Activated naive CD8-positive, alpha-beta T cell treated with anti-CD3 and anti-CD28 coated beads, Interleukin-2, amount 50 U/mL, for 24 hours (primary cell): ENCODE measurements at places on chromosomes 5 and 9.

DNA sequence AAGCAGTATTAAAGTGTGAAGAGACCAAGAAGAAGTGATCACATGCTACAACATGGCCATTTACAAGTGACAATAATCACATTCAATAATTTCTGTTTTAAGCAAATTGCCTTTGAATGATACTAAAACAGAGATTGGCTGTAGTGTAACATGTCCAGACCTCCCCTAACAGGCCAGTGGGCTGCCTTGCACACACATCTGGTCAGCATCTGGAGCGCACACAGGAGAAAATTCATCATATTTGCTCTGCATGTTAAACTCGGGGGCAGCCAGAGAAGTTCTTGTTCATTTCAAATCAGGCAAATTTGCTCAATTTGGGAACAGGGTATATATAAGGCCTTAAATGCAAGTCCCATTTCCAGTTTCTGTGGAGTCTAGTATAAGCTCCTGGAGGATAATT, 111.1 kb upstream of the FBXL7 start:
- no peak for DNase-seq

- no peak for DNase-seq
Observed at GRCh38 chr9:106682420-106682819, 180.5 kb upstream of the ZNF462 start.

DNA sequence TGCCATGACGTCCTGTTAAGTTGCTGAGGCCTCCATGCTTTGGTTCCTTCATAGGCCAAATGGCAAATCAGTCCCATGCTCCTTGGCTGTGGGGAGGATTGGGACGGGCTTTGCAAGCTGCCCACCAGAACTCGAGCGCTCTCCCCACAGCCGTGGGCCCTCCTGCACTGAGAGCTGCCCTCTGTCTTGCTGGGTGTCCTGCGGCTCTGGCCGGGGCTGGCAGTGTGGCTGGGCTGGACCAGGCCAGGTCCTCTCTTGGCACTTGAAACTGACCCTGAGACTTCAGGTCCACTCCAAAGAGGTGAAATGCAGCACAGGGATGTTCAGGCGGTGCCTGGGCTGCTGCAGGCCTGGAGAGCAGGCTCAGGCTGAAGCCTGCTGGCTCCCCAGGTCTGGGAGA, 7.0 kb downstream of the MYMK start:
- DNase-seq = no peak

DNA sequence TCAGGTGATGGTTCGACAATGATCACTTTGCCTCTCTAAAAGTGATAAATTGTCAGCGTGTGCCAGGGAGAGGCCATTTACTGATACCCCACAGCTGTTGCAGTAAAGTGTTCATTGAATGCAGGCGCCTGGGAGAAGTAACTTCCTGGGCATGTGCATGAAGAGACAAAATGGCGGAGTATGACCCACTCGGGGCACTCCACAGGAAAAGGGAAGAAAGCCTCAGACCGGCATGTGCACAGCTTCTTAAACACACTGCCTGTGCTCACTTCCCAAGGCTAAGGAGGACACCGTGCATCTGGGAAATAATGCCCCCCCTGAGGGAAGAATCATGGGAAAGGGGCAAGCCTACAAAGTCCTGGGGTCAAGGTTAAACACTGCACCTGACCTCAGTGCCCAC, 329.5 kb downstream of the ICE1 start:
- no peak for DNase-seq

DNA sequence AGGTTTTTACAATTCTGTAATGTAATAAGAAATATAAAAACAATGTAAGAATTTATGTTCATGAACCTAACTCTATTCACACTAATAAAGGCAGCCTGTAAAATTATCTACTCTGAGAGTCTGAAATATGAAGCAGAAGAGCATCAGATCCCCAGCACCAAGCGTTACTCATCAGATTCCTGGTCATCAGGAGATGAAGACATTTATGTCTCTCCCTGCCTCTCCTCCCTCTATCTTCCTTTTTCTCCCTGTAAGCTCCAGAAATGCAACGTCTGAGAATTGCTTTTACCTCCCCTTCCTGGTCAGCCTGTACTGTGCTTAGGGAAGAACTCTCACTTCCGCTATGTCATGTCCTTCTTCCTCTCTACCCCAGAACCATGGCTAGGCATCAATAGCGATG, 114.4 kb upstream of the SLIT3 start:
- DNase-seq = no peak

GRCh38 chr5:61966296-61966955, 339.6 kb upstream of the KIF2A start:
- DNase-seq = no peak

DNA sequence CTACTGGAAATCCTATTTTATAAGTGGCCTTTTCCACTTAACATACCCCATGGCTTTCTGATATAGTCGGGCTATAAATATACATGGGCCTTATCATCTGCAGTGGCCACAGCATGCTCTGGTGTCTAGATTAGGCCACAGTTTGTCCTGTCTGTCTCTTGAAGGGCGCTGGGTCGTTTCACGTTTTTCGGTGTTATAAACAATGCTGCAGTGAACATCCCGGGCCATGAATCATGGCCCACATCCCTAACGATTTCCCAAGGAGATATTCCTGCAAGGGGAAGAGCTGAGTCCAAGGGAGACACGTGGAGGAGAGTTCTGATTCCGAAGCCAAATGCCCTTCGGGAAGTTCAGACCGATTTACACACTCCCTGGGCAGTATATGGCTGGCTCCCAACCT, 8.4 kb downstream of the PLPP7 start:
- DNase-seq = no peak

DNA sequence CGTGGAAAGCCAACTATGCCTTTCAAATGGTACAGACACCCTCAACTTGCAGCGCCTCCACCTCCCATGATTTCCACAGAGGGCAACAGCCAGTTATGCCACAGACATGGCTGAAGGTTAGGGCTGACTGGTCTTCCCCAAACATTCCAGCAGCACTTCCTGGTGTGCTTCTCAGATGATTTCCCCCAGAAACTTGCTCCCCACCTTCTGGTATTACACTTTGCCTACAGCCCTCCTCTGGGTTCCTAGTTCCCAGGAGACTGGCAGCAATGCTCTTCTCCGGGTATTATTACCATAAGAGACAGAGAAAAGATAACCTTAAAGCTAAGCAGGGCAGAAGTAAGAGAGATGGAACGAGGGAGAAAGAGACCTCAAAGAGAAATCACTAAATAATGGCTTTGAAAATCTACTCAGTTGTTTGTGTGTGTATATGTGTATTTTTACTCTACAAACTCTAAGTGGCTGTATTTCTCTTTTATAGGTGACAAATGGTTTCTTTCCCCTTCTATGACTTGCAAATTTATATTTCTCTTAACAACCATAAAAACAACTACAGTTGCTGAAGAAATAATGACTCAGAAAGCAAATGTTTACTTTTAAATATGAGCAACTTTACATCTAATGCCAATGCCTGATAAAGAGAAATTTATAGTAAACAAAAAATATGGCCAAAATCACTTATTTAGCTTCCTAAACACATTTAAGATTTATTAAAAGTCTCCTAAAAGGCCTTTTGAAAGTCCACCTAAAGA, 133.8 kb downstream of the PDE4D start:
- DNase-seq = no peak

DNA sequence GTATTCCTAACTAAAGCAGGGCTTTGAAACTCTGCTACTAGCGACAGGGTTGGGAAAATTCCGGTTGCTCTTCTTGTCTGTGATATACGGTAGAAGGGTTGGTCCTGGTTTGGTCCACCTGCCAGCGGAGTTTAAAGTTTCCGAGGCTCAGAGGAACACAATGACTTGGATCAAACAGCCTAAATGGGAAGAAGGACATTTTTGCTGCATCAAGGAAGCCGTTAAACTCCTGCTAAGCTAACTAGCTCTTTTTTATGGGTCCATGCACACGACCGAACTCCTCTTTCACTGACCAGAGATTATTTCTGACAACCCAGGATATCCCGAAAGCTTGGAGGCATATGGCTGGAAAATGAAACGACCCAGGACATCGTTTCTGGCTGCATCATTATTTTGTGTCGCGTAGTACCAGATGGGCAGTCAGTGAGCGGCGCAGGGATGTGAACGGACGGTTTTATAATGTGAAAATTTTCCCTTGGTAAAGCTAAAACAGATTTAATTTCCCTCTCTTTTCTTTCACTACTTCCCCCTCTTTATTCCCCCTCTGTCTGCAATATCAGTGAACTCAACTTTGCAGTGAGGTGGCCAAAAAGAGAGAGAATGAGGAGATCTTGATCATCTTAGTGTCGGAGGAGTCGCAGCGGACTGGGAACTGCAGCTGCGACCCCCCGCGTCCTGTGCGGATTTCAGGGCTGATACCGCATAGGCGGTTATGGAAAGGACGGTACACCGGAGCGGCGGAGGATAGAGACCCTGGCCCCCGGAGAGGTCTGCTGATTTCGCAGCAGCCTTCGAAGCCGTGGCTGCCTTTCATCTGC, at the start of gene LURAP1L:
Gene LURAP1L, plus strand, starts transcription at position 160 of the 818 bp plus-strand sequence. CDS start 696 bp downstream, outside the sequence.
- no peak for DNase-seq

DNA sequence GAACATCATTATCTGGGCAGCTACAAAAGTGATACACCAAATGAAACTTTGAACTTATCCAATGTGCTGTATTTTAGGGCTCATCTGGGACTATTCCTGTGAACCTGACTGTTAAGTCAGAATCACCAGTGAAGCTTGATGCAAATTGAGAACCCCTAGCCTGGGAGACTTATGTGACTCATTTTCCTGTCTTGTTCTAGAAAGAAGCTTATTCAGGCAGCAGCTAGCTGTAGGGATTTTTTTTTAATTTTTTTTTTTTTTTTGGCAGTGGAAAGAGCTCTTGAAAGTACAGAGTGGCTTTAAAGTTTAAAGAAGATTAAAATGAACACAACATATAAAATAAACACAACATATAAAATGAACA, 81.1 kb upstream of the TNFAIP8 start:
- DNase-seq = no peak

DNA sequence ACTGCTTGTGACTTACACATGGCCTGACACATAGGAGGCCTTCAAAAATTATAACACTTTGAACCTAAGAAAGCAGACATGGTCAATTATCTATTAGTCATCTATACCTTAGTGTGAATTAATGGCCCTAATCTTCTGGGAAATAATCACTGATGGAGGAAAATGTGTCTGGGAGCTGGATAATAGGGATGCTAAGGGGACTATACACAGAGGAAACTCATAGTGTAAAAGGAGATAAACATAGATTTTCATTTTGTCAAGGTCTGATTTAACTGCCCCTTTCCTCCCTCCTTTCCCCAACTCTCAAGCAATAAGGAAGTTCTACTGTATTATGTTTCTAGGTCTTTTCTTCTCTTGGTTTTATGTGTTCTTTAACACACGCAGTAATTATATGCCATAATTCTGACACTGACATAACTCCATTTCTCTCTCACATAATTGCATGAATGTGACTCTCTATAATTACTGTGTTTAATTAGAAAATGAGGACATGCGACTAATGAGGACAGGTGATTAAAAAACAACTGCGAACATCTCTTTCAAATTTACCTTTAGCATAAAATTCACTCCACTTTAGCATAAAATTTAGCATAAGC, 18.7 kb upstream of the PRELID2 start:
- DNase-seq = no peak

DNA sequence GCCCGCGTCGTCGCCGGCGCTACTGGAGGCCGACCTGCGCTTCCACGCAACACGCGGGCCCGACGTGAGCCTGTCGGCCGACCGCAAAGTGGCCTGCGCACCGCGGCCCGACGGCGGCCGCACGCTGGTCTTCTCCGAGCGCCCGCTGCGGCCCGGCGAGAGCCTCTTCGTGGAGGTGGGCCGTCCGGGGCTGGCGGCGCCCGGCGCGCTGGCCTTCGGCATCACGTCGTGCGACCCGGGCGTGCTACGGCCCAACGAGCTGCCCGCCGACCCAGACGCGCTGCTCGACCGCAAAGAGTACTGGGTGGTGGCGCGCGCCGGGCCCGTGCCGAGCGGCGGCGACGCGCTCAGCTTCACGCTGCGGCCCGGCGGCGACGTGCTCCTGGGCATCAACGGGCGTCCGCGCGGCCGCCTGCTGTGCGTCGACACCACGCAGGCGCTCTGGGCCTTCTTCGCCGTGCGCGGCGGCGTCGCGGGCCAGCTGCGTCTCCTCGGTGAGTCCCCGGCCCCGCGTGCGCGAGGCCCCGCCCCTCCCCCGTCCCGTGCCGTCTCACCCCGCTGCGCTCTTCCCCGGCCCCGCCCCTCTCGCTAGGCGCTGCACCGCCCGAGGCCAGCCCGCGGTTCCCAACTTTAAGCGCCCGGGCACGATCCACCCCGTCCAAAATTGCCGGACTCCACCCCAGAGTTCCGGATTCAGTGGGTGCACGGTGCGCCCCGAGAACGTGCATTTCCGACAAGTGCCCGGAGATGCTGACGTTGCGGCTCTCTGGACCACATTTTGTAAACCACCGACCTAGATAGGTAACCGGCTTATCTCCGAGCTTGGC, 42.8 kb downstream of the NEURL1B start:
- peak; percentile 53 for DNase-seq

DNA sequence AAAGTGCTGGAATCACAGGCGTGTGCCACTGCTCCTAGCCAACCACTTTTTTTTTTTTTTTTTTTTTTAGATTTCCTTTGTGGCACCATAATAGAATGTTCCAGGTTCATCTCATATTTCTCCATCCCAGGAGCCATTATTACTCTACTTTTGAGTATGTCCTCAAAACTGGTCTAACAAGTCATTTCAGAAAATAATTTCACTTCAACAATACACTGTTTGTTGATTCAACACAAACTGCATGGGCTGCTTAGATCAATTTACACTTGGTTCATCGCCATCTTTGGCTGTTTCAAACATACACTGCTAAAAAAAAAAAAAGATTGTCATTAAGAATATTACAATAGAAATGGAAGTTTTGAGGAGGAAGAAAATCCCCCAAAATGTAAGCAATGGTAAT, 57.9 kb downstream of the CSNK1A1 start:
- no peak for DNase-seq

DNA sequence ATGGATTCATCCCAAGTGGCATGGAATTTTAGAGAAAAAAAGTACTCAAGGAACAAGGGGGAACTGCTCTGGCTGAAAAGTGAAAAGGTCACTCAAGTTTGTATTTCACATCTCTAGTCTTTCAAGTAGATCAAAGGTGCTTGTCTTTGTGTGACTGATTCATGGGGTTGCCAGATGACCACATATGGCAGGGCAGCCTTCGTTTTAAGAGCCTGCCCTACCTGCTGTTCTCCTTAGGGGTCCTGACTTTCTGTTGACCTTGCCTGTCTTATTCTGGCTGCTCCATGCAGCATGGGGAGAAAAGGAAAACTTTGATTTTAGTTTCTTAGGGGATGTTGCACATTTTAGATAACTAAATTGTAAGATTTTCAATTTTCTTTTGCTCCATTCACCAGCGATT, 877.7 kb downstream of the TLE1 start:
- DNase-seq = no peak
